ENCODE measurements at places on chromosomes 16 and 17.
A peak's percentile ranks its signal among the peaks of the same experiment; 100 is the strongest.

DNA sequence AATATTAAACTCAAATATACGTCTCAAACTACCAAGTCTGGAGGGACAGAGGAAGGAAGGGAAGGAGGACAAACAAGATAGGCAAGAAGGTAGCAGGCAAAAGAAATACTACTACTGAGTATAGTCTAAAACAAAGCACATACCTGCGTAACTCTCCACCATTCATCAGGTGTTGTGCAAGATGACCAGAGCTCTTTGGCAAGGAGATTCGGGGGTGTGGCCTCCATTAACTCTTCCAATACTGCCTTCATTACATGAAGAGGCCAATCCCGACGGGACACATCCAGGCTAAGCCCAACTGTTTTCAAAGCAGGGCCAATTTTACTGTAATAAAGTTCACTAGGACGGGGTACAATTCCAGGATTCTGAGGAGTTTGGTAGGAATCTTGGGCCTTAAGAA, 38.2 kb upstream of the ARL6IP1 start:
- DNase-seq = no peak

DNA sequence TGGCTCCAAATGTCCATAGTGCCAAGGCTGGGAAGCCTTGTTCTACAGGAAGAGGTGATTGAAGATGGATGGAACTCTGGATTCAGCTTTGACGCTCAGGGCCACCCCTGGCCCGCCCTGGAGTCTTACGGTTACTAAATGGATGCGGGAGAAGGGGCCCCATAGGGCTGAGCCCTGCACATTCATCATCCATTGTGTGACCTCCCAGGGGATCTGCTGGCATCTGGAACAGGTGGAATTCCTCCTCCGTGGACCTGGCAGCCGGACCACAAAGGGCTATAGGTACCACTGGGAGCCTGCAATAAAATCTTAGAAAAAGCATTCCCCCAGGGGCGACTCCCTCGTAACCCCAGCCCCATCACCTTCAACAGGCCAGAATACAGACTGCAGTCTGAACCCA, 81.4 kb upstream of the NOL11 start:
- no peak for DNase-seq

GRCh38 chr17:27339836-27340550, 46.1 kb downstream of the WSB1 start:
- no peak for DNase-seq

DNA sequence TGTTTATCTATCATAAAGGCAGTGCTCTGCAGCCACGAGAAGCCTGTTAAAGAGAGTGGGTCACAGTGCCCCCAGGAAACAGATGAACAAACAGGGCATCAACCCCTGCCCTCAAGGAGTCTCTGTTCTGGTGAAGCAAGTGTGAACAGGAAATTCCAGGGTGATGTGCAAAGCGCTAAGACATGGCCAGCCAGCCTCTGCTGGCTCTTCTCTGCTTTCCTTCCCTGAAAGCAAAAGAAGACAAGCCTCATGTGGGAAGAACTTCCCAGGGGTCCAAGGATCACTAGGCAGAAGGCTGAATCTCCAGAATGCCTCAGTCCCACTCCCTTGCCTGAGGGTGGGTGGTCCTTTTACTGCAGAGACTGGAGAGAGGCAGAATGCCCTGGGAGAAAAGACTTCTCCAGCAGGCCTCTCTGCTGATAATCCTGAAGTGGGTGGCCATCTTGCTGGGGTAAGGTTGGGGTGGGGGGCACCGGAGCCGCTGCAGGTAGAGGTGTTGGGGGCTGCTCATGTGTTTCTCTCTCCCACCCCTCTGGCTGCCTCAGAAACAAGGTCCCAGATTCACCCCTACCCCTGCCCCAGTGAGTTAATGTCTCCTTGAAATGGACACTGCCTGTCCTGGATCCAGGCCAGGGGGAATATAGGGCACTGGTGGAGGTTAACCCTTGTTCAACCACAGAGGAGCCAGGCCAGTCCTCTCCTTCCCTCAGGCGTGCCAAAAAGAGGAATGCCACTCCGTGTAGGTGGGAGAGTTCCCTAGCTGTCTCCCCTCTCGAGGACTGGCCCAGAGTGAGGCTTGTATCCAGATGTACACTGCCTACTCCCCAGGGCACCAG, 2.4 kb downstream of the ANKRD13B start:
- DNase-seq = no peak

DNA sequence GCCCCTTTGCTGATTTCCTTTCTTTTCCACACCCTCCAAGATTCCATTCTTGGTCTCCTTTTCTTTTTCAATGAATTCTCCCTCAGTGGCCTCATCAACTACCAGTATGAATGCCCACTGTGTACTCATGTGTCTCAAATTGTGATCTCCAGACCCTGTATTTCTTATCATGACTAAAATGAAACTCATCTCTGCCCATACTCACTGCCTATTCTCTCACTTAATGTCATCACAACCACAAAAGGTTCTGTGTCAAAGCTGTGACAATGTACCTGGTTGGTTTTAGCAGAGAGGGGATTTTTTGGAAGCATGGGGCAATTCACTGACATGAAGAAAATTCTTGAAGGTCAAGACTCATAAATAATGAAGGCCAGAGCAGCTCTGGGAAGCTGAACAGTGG, 11.5 kb upstream of the TBX4 start:
- DNase-seq = no peak

DNA sequence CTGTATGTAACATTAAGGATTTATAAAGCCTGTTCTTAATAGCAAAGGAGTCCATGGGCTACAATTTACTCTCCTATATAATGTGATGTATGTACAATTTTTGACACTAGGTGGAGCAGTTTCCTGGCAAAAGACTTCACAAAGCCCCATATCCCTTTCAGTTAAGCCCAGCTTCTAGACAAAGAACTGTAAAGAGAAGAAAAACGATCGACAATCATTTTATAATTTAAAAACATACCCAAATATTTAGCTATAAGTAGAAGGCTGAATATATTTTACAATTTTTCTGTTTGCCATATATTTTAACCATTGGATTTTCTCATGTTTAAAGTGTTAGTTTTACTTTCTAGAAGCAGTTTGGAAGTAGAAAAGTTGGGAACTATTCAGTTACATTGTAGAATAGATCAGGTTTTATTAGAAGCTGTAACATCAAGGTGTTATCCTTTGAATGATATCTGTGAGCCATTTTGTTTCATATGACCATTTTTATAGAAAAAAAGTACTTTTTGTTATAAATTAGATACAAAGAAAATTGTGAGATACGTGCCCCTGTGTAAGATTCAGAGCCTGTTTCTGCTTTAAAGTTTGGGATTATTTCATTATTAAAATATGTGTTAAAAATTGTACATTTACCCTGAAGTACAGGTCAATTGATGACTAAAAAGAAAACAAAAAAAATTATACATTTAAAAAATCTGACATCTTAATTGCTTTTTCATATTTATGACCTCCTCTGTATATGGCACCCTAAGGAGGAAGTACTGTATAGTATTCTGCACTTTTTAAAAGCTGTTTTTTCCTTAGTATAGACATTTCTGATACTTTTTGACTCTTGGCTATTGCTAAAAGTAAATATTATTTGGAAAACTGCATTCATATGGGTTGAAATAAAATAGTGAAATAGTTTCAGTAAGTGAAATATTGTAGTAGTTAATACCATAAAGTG, 46.3 kb downstream of the VMP1 start:
- DNase-seq = no peak

DNA sequence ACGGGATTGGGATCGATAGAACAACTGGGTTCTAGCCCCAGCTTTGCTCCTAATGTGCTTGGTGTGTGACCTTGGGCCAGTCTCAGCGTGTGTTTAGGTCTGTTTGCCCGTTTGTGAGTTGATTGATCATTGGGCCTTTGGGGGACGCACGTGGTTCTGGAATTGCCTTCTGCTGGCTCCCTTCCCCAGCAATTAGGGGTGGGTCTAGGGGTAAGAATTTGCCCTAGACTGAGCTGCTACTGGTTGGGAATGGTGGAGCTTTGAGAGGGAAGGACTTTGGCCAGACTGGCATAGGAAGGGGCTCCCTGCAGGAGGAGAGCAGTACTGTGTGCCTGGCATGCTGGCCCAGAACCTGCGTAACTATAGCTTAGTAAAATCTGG, 1.5 kb downstream of the SPNS2 start:
- no peak for DNase-seq

DNA sequence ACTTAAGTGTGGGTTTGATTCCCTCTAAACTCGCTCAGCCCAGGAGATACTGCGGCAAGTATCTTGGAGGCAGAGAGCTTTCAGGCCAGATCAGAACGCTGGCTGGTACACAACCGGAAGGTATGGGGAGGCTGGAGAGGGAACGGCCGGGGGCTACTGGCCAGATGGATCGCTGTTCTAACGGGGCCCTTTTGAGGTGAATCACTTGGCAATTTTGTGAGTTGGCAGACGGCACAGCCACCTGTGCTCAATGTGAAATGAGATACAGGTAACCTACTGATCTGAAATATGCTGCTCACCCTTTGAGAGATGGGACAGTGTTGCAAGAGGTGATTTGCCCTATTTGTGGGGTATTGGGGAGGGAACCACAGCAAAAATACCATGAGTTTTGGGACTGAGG, 622.9 kb upstream of the RBFOX1 start:
- DNase-seq = no peak

DNA sequence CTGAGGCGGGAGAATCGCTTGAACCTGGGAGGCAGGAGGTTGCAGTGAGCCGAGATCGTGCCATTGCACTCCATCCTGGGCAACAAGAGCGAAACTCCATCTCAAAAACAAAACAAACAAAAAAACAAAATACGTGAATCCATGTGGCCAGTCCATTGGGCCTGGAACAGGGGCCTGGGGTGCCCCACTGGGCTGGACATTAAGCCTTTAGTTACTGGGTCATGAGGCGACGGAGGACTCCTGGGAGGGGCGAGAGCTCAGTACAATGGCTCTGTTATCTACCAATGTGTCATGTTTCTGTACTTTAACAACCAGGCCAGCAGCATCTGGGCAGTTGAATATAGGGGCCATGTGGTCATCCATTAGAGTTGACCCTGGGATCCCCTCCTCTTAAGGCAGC, 18.9 kb upstream of the CLEC18A start:
- no peak for DNase-seq

DNA sequence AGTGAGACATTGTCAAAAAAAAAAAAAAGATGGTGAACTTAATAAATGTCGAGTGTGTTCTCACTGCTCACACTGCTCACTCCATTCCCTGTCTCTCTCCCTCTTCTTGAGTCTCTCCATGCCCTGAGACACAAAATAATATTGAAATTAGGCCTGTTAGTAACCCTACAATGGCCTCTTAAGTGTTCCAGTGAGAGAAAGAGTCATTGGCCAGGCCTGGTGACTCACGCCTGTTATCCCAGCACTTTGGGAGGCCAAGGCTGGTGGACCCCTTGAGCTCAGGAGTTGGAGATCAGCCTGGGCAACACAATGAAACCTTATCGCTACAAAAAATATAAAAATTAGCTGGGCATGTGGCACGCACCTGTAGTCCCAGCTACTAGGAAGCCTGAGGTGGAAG, 16.2 kb upstream of the CSF3 start:
- no peak for DNase-seq

DNA sequence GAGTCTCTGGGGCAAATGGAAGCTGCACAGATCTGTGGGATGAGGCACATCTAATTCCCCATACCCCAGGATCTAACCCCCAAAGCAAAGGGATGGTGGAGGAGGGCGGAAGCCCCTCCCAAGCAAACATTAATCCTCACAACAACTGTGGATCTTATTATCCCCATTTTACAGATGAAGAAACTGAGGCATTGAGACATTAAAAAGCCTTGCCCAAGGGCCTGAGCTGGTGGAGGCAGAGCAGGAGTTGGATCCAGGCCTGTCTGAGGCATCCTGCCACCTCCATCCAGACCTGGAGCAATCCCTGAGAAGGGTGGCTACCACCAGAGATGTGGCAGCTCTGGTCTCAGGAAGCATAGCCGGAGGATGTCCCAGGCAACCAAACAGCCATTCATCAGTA, 17.7 kb upstream of the CBFB start:
- no peak for DNase-seq

GRCh38 chr16:52709306-52709705, 162.4 kb upstream of the TOX3 start:
- DNase-seq = peak; percentile 43

DNA sequence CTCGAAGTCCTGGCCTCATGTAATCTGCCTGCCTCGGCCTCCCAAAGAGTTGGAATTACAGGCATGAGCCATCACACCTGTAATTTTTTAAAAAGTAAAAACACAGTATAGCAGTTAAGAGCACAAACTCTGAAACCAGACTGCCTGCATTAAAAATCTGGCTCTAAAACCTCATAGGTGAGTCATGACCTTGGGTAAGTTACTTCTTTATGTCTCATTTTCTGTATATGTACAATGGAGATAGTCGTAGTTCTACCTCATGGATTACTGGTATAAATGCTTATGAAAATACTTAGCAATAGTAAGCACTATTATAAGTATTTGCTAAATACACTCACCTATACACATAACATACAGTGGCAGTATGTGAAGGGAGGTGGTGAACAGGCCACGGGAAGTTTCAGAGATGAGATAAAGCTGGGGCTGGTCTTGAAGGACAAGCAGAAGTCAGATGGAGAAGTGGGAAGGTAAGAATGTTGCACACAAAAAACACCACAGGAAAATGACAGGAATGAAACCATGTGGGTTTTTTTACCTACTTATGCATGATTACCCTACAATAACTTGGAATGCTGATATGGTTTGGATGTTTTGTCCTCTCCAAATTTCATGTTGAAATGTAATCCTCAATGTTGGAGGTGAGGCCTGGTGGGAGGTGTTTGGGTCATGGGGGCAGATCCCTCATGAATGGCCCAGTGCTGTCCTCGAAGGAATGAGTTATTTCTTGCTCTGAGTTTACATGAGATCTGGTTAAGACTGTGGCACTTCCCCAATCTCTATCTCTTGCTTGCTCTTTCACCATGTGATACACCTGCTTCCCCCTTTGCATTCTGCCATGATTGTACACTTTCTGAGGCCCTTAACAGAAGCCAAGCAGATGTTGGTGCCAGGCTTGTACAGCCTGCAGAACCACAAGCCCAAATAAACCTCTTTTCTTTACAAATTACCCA, 33.9 kb downstream of the ZNF652 start:
- DNase-seq = no peak

DNA sequence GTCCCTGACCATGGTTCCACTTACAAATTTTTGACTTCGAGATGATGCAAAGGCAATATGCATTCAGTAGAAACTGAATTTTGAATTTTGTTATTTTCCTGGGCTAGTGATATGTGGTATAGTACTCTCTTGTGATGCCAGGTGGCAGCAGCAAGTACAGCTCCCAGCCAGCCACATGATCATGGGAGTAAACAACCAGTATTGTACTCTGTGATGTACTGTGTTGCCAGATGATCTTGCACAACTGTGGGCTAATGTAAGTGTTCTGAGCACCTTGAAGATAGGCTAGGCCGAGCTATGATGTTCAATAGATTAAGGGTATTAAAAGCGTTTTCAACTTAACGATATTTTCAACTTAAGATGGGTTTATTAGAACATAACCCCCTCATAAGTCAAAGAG, 250.8 kb downstream of the STX8 start:
- no peak for DNase-seq

All from glutamatergic neuron (in vitro differentiated cells).